Activated naive CD4-positive, alpha-beta T cell treated with anti-CD3 and anti-CD28 coated beads for 36 hours (primary cell): ENCODE measurements at places on chromosomes 3 and 15. TPM values are rescaled to one million over a fixed set of nuclear protein-coding genes. Genes with fewer than 3 reads are reported as not detected.

The PLXNA1 gene
- total RNA-seq: 5.0 TPM

The KIAA1143 gene
- total RNA-seq: 29.1 TPM

The FBXW12 gene
- not detected for total RNA-seq

The MASP1 gene
- not detected for total RNA-seq

The RBP2 gene
- total RNA-seq: not detected

The SELENOK gene
- 36.1 TPM for total RNA-seq

The TMEM87A gene
- 28.4 TPM for total RNA-seq

The NR2F2 gene
- not detected for total RNA-seq

The LRRN1 gene
- total RNA-seq: 0.67 TPM

The SCN11A gene
- 0.05 TPM for total RNA-seq

The RAB11A gene
- 151 TPM for total RNA-seq

The FAM174B gene
- 5.6 TPM for total RNA-seq

The CCDC33 gene
- not detected for total RNA-seq

The RLBP1 gene
- not detected for total RNA-seq

The SAMMSON gene
- not detected for total RNA-seq

The EBLN2 gene
- total RNA-seq: 5.0 TPM

The FAM81A gene
- 0.64 TPM for total RNA-seq

The WWTR1 gene
- 0.19 TPM for total RNA-seq

The RPL29 gene
- 1,927 TPM for total RNA-seq

The CLDN16 gene
- not detected for total RNA-seq

The TOP2B gene
- 114 TPM for total RNA-seq
